HAP-1 (cell line): ENCODE measurements at places on chromosomes 11 and 22.

GRCh38 chr11:67254798-67255197, 11.5 kb upstream of the GRK2 start:
- no peak for DNase-seq

GRCh38 chr22:37383341-37383740, 43.9 kb downstream of the ELFN2 start:
- no peak for DNase-seq

DNA sequence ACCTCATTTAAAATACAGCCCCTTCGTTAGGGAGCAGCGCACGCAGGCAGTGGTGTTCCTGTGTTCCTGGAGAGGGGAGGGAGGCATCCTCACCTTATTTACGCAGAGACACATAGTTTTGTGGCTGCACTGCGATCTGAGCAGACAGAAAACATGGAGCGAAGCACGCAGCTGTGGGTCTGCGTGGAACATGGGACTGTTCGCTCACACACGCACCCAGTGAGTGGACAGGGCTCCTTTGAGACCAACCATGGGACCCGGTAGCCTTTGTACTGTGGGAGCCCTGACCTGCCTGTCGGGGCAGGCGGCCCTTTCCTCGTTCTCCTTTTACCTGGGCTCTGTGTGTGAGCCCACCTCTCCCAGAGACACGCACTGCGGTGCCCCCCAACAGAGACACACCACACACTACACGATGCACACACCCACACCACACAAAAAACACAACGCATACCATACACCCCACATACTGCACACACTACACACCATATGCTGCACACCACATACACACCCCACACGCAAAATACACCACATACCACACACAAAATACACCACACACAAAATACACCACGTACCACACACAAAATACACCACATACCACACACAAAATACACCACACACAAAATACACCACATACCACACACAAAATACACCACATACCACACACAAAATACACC, 1245.7 kb downstream of the BRD1 start:
- DNase-seq = no peak

- no peak for DNase-seq
These were observed 68.3 kb upstream of the SLC6A5 start for GRCh38 chr11:20530942-20531703.

GRCh38 chr22:39979048-39979447, 15.7 kb upstream of the FAM83F start:
- DNase-seq = no peak

DNA sequence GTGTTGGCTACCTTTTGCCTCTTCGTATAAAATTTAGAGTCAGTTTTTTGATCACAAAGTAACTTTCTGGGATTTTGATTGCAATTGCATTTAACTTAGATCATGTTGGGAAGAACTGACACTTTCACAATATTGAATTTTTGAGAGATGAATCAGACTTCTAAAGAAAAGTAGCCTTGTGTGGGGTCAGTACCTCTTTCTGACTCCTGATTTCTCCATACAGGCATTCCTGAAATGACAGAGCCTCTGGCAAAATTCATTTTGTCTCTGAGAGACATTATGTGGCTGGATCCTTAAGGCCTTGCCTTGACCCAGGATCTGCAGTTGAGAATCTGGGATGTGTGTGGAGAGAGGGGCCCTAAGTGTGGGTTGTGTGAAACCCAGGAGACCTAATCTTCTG, 37.8 kb downstream of the PPFIBP2 start:
- DNase-seq = no peak

GRCh38 chr11:126510621-126511370, 155.3 kb downstream of the ST3GAL4 start:
- no peak for DNase-seq

GRCh38 chr22:46848197-46848596, 85.7 kb downstream of the TBC1D22A start:
- no peak for DNase-seq

GRCh38 chr11:30479899-30480298, 106.3 kb downstream of the MPPED2 start:
- peak; percentile 60 for DNase-seq

DNA sequence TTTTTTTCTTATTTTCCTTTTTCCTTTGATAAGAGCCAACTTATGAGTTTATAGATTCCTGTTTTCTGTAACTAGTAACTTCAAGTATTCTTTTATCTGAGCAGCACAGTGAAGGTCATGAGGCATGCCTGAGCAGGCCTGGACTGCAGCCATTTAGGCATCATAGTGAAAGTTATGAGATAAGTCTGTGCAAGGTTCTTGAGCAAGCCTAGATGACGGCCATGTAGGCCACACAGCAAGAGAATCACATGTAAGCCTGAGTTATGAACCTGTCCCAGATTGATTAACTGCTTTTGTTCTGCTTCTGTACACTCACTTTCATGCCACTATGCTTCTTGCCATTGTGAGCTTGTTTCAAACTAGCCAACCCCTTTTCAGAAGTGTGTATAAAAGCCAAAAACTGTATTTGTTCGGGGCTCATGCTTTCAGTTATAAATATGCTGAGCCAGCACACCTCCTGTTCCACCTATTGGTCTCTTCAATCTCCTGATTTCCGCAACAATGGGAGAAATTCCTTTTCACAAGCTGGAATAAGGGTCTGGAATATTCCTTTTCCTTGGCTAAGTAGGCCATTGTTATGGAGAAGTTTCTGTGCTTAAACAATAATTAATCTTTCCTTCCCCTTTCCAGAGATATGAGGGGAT, 745.7 kb downstream of the FAM181B start:
- no peak for DNase-seq

DNA sequence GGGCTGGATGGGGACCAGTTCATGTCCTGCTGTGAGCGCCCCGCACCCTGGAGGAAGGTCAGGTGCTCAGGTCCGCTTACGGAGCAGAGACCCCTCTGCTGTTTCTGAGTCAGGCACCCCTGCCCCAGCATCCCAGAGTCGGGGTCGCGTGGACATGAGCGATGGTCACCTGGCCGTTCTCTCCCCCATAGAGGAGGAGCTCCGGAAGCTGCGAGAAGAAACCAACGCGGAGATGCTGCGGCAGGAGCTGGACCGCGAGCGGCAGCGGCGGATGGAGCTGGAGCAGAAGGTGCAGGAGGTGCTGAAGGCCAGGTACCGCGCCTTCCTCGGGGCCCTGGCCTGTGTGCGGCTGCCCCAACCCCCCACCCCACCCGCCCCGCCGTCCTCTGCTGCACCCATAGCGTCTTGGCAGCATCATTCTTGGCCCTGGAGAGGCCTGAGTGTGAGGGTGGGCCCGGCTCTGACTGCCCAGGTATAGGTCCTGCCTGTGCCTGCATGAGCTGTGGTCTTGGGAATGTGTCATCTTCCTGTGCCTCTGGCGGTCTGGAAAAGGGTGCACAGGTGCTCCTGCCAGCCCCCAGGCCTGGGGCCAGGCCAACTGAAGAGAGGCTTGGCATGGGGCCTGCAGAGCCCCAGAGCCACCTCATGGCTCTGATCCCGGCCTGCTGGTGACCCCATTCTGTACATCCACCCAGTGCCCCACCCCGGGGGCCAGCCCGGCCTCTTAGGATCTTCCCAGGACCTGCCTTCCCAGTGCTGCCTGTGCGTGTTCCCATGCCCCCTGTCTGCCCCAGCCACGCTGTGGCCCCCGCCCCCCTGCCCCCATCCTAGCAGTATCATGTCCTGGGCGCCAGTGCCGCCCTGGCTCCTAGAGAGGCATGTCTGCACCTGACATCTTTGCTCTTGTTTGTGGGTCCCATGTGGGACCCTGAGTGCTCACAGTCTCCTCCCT, 38.1 kb downstream of the GRAMD4 start:
- no peak for DNase-seq

DNA sequence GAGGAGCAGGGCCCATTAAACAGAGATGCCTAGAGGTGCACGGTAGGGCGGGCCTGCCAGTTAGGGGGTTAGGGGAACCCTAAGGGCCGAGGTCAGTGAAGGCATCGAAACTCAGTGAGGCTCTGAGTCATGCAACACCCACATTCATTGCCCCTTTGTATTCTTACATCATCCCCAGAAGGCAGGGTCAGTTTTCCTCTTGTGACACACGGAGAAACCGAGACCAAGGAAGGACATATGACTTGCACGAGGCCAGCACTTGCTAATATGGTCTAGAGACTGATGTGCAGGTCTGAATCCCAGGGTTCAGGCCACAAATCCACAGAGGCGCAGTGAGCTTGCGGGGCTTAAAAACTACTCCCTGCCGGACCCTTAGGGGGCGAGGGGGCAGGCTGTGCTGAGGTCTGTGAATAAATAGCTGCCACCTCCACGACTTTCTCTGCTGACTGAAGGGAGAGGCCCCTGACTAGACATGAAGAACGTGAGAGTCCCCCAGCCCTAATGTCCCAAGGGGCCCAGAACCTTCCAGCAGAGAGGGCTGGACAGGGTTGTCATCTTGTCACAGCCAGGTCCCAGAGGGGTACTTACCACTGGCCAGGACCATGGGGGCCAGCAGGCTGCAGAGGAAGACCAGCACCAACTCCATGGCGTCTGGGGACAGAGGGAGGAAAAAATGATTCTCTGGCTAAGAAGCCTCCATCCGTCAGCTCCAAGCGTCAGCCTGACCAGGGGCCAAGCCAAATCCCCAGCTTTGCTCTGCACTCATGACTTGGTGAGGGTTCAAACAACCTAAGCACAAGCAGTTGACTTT, 17.8 kb upstream of the FXYD2 start:
- peak; percentile 5 for DNase-seq

- no peak for DNase-seq
These were observed 48.8 kb downstream of the CWF19L2 start for GRCh38 chr11:107408762-107409211.

DNA sequence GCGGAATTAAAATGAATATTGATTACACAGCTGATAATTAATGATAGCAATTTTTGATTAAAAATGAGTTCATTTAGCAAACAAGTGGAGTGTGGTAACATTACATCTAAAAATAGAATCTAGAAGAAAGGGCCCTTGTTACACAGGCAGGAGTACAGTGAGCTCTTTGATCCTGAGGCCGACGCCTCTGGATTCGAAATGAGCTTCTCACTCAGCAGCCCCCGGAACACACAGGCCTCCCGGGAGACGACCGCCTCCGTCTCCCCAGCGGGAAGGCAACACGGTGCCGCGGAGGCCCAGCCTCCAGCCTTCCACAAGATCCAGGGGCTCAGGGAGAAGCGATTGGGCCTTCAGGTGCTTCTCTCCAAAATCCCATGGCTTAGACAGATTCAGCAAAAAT, 379.1 kb downstream of the BRD1 start:
- no peak for DNase-seq

DNA sequence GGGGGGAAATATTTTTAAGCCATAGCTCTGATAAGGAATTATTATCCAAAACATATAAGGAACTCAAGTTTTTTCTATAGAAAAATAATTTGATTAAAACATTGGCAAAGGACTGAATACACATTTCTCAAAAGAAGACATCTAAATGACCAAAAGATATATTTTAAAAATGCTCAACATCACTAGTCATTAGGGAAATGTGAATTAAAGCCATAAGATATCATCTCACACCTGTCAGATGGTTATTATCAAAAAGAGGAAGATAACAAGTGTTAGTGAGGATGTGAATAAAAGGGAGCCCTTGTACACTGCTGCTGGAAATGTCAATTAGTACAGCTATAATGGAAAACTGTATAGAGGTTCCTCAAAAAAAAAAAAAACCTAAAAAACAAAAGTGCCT, 425.0 kb downstream of the DYNC2H1 start:
- DNase-seq = no peak

DNA sequence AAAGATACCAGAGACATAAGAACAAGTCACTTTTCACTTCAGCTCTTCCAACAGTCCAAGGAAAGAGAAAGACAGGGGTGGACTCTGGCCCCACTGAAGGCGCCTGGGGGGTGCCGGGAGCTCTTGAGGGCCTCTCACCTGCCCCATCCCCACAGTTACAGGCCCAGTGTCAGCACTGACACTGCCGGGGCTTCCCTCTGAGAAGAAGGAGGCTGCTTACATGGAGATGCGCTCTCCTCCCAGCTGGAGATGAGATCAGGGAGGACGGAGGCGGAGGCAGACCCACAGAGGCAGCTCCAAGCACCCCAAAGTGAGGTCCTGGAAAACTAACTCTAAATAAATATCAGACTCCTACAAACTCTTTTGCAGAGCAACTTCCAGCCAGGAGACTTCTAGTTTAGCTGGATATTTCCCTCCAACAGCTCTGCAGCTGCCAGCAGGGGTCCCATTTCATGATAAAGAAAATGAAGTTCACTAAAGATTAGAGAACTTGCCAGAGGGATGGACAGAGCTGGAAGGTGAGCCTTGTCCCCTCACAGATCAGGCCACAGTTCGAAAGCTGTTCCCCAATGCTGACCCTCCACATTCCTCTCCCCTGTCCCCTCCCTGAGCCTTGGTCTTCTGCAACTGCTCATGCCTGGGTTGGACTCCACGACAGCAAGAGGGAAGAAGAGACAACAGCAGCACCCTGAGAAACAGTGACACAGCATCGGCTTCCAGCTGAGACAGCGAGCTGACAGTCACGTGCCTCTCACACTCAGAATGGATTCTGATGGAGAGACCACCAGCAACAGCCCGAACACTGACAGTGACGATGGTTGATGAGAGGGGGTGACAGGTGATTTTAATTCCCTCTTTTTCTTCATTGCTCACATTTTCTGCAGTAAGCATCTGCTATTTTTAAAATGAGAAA, 5.8 kb downstream of the CARS1 start:
- no peak for DNase-seq

DNA sequence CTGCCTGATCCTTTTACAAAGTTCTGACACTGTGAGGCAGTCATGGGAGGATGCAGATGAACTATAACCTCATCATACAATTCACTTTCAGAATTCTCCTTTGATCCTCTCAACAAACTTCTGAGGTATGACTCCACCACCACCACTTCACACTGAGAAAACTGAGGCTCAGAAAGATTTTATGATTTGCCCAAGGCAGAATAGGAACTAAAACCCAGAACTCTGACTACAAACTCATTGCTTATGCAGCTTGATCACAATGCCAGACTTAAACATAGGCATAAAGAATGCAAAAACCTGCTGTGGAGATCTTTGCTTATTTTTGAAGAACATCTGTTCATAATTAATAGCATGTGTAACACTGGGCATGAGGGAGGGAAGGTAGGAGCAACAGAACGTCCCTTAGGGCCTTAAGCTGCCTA, 20.4 kb downstream of the FAM168A start:
- no peak for DNase-seq

DNA sequence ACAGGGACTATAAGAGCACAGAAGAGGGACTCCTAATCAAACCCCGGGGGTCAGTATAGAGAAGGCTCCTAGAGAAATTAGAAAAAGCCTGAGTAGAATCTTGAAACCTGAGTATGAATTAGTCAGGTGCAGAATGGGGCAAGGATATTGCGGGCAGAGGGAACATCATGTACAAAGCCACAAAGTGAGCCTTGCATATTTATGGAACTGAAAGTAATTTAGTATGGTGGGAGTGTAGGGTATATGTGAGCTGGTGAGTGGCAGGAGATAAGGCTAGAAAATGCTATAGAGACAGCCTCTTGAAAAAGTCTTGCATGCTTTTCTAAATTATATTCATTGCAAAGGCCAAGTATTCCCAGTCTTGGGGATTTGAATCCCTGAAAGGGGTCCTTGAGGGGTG, 93.7 kb downstream of the STIM1 start:
- no peak for DNase-seq

- DNase-seq = no peak
These were observed 25.2 kb downstream of the GTF2H1 start for GRCh38 chr11:18347471-18348125.

GRCh38 chr11:72041364-72042063, 38.8 kb downstream of the NUMA1 start:
- peak; percentile 72 for DNase-seq

- no peak for DNase-seq
These were observed 64.0 kb upstream of the PTPRJ start for GRCh38 chr11:47916361-47916841.
